ENCODE measurements at places on chromosomes 6 and 20.

GRCh38 chr6:73394577-73395354, at the start of gene DDX43:
Gene DDX43 (plus strand): TSS chr6:73394828. CDS start chr6:73394906, 78 bp downstream.
- DNase-seq, result no peak

GRCh38 chr20:45406260-45407066, 1.6 kb upstream of the DBNDD2 start:
- DNase-seq, result peak; percentile 70

- DNase-seq, result peak; percentile 87
Observed at GRCh38 chr6:30326526-30327231, at the start of gene TRIM39. Gene TRIM39 (plus strand): TSS chr6:30326927. CDS start chr6:30329318, 2,391 bp downstream.

GRCh38 chr6:167730441-167730840, 96.3 kb upstream of the AFDN start:
- DNase-seq, result no peak

GRCh38 chr6:117870486-117871242, 36.4 kb upstream of the SLC35F1 start:
- no peak for DNase-seq

DNA sequence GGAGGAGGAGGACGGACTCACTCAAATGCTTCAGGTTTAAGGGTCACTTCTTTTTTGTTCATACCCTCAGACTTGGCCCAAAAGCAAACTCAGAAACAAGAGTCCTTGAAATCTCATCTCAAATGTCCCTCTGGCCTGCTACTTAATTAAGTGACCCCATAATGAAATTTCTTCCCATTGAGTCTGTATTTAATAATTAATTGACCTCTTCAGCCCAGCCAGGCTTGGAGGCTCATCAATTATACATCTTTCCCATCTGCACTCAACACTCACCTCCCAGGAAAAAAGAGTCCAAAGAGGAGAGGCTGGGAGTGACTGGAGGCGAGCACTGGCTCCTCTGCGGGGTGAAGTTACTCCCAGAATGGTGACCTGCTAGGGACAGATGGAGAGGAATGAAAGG, 90.5 kb upstream of the EYA2 start:
- no peak for DNase-seq

- no peak for DNase-seq
Observed at GRCh38 chr20:21185849-21186248, 60.0 kb downstream of the KIZ start.

GRCh38 chr20:42846784-42847490, 342.8 kb downstream of the PTPRT start:
- no peak for DNase-seq

DNA sequence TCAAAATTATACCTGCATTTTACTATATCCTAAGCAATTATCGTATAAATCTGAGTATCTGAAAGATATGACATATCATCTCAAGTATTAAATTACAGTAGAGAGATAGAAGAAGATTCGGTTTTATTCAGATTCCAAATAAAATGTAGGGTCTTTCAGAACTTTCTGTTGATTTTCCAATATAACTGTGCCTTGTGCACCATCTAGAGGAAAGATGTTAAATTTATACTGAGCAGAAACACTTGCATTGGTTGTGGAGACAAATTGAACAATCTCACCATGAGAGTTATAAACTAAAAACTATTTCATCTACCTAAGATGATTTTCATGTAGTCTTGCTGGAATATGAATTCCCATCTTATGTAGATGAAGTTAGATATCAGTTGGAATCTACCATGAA, 26.8 kb upstream of the HSF2 start:
- DNase-seq, result no peak

GRCh38 chr20:49230021-49230420, 10.8 kb downstream of the DDX27 start:
- no peak for DNase-seq

DNA sequence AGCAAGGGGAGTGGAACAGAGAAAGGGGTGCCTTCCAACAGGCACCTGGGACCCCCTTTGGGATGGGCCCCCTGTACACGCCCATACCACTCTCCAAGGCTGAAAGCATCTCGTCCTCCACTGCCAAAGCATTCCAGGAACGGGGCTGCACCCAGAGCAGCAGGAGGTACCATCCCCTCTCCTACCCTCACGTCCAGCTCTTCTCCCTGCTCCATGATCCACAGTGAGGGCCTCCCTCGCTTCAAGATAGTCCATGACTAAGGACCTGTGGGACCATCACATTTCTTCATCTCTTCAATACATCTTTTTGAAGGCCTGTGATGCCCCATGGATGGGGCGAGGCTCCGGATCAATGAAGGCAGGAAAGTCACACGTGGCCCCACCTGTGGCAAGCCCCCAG, 209.9 kb downstream of the ANKRD60 start:
- DNase-seq, result no peak

DNA sequence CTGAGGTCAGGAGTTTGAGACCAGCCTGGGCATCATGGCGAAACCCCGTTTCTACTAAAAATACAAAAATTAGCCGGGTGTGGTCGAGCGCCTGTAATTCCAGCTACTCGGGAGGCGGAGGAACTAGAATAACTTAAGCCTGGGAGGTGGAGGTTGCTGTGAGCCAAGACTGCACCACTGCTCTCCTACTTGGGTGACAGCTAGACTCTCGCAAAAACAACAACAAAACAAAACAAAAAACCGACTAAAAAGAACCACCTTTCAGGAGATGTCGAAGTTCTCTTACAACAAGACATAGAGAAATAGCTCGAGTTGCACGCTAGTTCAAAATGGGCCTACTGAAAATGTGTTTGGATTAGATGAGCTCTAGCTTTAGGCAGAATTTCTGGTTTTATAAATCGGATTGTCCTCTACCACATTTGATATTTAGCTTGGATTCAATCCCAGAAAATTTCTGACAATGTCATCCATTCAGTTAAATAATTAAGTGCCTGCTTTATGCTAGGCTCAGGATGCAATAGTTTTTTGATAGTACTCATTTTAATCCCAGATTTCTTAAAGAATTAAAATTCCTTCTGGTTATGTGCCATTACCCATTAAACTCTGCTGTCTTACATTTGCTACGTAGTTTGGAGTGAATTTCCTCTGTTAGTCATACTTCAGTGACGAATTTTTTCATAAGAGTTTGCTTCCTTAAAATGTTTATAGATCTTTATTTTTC, 137.5 kb upstream of the SHLD1 start:
- DNase-seq, result peak; percentile 37

GRCh38 chr6:146813554-146813953, 214.8 kb downstream of the ADGB start:
- peak; percentile 38 for DNase-seq

- DNase-seq, result no peak
Observed at GRCh38 chr20:47454298-47455132, 47.2 kb upstream of the NCOA3 start.

Data from EL (cell line).